WTC11 (cell line): ENCODE measurements at places on chromosomes 3 and 15. TPM values are rescaled to one million over a fixed set of nuclear protein-coding genes. Genes with fewer than 3 reads are reported as not detected.

IQCF5 gene
- total RNA-seq = not detected in 3 replicates

GOLGA8O gene
- total RNA-seq = not detected in 3 replicates

ADAMTS7 gene
- 66.5 to 70.3 TPM (median 67.1 TPM) in 3 replicates for total RNA-seq

LEKR1 gene
- 0.09 to 0.18 TPM in 2 of 3 replicates, not detected in the other for total RNA-seq

SI gene
- total RNA-seq = not detected in 3 replicates

TMEM212 gene
- not detected in 3 replicates for total RNA-seq

SLC22A13 gene
- total RNA-seq = 0.16 to 0.42 TPM (median 0.30 TPM) in 3 replicates

FBXW12 gene
- 1.9 to 2.5 TPM (median 2.0 TPM) in 3 replicates for total RNA-seq

GRCh38 chr3:36764704-36765038 lies 318 bp upstream of the DCLK3 start:
- H3K27me3 ChIP-seq = peaks cover 63% of the 10 kb centered on the region
- peak overlapping the region; percentile 81 for H3K4me3 ChIP-seq
- H3K4me1 ChIP-seq = peaks cover 23% of the 10 kb centered on the region
- no peak for DNase-seq
- H3K36me3 ChIP-seq = no peaks in the 10 kb centered on the region
- no peak overlapping the region for H3K27ac ChIP-seq

- DNase-seq = peak; percentile 81
- H3K27ac ChIP-seq = no peak overlapping the region
- peaks cover 22% of the 10 kb centered on the region for H3K27me3 ChIP-seq
- no peak overlapping the region for H3K4me3 ChIP-seq
- H3K4me1 ChIP-seq = no peaks in the 10 kb centered on the region
- H3K36me3 ChIP-seq = no peaks in the 10 kb centered on the region
These were observed 43.5 kb upstream of the SLC6A11 start for GRCh38 chr3:10772271-10773161.

DNA sequence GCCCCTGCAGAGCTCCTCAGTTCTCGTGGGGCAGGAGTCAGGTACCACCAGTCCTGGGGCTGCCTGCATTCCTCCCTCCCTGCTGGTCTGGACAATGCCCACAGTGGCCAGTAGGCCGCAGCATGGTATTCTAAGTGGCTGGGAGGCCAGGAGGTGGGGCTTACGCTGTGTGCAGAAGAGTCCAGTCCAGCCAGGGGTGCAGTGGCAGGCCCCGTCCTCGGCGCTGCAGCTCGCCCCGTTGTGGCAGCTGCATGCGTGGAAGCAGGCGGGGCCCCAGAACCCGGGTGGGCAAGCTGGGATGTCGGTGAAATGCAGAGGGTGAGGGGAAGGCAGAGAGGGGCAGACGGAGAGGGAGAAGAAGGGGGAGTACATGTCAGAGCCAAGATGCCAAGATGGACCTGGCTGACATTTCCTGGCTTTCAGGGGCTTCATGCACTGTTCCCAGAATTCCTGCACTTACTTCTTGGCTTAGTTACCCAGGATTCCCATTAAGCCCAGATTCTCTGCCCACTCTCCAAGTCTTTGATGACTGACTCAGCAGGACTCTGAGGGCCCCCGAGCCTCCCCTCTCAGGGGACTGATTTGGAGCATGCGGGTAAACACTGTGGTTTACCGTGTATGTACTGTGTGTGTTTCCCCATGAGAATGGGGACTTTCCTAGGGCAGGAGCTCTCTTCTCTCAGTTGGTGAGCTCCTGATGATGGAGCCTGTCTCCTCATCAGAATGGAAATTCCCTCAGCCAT lies 47.5 kb downstream of the RAB11A start:
- no peaks in the 10 kb centered on the region for H3K36me3 ChIP-seq
- H3K4me3 ChIP-seq = no peak overlapping the region
- H3K27ac ChIP-seq = 0 out of 2 replicates have a peak overlapping the region, but pooled peaks have one; percentile 57
- peaks cover 18% of the 10 kb centered on the region for H3K4me1 ChIP-seq

DNA sequence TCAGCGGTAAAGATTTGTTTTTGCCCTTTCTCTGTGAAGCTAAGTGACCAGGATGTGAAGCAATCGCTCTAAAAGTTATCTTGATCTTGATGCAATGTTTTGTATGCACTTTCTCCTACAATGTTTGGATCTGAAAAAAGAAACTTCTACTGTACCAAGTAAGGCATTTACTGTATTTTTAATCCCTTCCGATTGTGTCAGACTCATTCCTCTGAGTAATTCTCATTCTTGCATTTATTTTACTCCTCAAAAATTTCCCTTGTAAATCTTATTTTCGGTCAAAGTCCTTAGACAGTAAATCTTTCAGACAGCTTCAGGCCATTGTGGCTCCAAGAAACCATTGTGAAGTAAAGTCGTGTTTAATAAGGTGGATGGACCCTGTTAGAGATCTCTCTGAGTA lies 141.9 kb downstream of the TP63 start:
- H3K27me3 ChIP-seq = peaks cover 81% of the 10 kb centered on the region
- no peak overlapping the region for H3K27ac ChIP-seq
- no peak for DNase-seq
- H3K4me3 ChIP-seq = no peak overlapping the region
- H3K4me1 ChIP-seq = peaks cover 4% of the 10 kb centered on the region; the same call in 1 of the 2 replicates

- DNase-seq = no peak
- H3K4me3 ChIP-seq = no peak overlapping the region
- no peak overlapping the region for H3K27ac ChIP-seq
- H3K36me3 ChIP-seq = no peaks in the 10 kb centered on the region
- H3K4me1 ChIP-seq = peaks cover 52% of the 10 kb centered on the region
These were observed 76.2 kb downstream of the CORO2B start for GRCh38 chr15:68654786-68655560.

DNA sequence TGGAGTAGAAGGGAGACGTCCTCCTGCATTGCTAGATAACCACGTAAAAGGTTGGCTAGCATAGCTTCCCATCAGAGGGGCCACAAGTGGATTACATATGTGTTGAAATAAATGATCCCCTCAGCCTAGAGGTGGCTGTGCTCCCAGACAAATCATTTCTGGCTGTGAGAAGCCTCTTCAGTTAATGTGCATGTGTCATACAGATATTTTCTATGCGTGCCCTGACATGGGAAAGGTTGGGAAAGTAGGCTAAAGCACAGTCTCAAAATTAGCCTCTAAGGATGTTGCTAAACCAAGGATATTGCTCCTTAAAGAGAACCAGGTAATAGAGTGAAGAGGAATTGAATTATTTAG lies 17.8 kb downstream of the USP3 start:
- no peak for DNase-seq
- no peak overlapping the region for H3K4me3 ChIP-seq
- H3K4me1 ChIP-seq = peaks cover 33% of the 10 kb centered on the region
- H3K36me3 ChIP-seq = no peaks in the 10 kb centered on the region

DNA sequence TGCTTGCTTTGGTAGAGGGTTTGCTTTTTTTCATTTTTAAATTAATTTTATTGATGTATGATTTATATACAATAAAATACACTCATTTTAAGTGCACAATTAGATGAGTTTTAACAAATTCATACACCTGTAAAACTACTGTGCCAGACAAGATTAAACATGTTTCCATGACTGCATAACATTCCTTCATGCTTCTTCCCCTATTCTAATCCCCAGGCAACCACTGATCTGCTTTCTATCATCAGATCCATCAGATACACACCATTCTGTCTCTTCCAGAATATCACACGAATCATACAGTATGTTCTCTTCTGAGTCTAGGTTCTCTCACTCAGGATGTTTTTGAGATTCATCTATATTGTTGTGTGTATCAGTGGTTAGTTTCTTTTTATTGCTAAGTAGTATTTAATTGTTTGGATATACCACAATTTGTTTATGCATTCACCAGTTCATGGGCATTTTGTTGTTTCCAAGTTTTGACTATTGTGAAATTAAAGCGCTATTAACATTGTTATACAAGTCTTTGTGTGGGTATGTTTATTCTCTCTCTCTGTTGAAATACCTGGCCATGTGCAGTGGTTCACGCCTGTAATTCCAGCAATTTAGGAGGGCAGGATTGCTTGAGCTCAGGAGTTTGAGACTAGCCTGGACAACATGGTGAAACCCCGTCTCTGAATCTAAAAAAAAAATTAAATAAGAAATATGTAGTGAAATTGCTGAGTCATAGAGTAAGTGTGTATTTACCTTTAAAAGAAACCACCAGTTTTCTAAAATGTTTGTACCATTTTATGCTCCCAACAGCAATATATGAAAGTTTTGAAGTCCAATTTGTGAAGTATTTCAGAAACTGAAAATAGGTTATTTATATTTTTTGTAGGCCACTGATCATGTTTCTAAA lies 7.0 kb upstream of the TFG start:
- peaks cover 49% of the 10 kb centered on the region for H3K27me3 ChIP-seq
- no peak for DNase-seq
- no peak overlapping the region for H3K27ac ChIP-seq
- no peaks in the 10 kb centered on the region for H3K36me3 ChIP-seq
- no peaks in the 10 kb centered on the region for H3K4me1 ChIP-seq
